Posterior vena cava (tissue), 2 donors: ENCODE measurements at places on chromosomes 4 and X.

GRCh38 chr4:61614231-61614630 lies 414.1 kb downstream of the ADGRL3 start:
- no peak for DNase-seq

DNA sequence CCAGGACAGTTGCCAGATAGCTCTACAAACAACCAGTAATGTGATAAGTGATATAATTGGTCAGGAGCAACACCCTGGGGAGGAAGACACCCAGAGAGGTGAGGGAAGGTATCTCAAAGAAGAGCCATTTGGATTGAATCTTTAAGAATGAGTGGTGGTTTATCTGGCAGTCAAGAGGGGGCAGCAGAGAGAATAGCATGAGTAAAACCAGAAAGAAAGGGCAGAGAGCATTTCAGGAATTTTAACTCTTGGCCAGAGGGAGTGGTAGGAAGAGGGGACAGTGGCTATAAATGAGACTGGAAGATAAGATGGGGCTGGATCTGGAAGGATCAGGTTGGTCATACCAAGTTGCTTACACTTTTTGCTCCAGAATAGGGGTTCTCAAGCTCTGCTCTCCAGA lies 5.9 kb upstream of the SEPTIN6 start:
- DNase-seq: no peak

DNA sequence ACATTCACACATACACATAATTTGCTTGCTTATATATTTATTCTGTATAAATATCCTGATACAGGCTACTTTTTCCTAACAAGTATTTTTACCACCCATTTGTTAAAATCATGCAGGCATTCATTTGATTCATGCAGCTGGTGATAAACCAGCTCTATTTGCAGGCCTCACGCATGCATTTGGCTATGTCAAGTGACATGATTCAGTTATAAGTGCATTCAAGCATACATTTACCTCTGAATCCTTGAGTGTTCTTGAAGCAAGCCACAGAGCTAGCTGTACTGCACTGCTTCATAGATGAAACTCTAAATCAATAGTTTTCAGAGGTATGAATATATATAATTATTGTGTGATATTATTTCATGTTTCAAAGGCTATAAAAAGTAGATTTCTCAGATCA lies 544.0 kb upstream of the AGA start:
- DNase-seq: no peak

- no peak for DNase-seq
These were observed 152.5 kb upstream of the STX18 start for GRCh38 chr4:4694296-4694772.

DNA sequence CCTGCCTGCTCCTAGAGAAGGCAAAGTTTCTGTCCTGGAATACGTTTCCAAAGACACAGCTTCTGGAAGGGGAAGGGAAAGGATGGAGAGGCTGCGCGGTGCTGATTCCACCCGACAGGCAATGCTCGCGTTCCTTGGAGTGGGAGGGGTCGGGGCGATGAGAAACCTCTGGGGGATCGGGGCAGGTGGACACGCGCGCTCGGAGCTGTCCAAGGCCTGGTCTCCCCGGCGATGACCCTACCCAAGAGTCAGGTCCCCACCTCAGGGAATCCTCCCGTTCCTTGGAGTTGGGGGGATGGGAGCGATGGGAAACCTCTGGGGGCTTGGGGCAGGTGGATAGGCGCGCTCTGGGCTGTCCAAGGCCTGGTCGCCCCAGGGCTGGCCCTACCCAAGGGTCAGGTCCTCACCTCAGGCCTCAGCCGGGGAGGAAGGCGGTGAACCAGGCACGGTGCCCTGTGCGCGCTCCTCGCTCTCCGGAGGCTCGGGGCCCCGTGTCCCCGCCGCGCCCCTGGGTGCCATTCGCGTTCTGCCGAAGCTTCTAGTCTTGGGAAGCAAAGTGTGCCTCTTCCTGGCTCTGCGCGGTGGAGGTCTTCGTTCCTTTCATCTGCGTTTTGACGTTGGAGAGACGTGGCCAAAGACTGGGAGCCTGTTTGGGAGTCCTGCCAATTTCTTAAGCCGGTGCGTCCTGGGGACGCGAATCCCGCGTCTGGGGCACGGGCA lies 10.6 kb upstream of the SHOX start:
- peak; percentile 57 for DNase-seq

DNA sequence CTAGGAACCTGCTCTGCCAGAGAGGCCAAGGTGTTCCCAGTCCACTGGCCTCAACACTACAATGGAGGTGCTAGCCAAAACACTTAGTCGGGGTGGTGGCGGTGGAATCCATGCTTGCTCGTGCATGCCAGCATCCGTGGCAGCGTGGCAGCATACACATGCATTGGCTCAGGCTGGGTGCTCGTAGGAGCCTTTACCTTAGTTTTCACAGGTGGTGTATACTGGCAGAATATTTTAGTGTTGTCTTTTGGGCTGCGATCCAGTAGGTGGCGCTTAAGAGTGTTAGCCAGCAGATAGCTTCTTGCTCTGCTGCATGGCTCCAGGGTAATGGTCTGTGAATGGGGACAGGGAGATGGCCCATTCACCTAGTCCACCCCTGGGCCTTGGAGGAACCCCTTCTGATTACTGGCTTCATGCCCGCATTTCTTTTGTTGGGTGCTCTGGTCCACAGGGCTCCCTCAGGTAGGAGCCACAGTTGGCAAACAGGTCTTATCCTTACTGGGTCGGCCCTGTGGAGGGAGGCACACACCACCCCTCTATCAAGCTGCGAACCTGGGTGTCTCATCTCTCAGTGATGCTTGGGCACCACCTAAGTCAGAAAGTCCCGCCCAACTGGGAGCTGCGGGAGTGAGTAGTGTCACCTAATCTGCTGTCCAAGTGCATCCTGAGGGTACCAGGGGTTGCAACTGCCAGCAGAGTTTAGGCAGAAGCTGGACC lies 40.0 kb downstream of the RIPPLY1 start:
- no peak for DNase-seq

GRCh38 chrX:136662976-136663375 lies 15.0 kb downstream of the CD40LG start:
- no peak for DNase-seq

- no peak for DNase-seq
These were observed 6.4 kb downstream of the PPEF2 start for GRCh38 chr4:75895744-75896314.

- DNase-seq: no peak
These were observed 24.4 kb downstream of the TLR6 start for GRCh38 chr4:38832206-38832605.

- DNase-seq: no peak
These were observed 607 bp upstream of the SCOC start for GRCh38 chr4:140372751-140373327.

GRCh38 chr4:14149176-14150053 lies 521.9 kb upstream of the BOD1L1 start:
- DNase-seq: no peak

DNA sequence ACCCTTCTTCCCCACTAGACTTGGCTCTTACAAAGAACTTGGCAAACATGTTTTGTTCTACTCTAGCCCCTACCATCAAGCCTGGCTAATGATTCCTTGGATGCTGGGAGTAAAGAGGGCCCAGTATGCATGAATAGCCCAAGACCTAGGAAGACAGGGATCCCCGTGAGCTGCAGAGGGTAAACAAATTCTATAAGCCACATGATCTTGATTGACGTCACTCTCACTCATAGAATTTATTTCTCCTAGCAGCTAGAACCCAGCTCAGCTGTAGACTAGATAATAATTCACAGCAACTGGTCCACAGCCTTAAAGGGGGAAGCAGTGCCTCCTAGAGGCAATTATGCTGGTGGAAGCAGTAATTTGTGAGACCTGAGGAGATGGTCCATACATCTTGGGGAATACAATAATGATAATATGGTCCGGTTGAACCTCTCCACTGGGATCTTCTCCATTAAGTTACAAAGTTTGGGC lies 16.1 kb upstream of the USO1 start:
- DNase-seq: no peak

DNA sequence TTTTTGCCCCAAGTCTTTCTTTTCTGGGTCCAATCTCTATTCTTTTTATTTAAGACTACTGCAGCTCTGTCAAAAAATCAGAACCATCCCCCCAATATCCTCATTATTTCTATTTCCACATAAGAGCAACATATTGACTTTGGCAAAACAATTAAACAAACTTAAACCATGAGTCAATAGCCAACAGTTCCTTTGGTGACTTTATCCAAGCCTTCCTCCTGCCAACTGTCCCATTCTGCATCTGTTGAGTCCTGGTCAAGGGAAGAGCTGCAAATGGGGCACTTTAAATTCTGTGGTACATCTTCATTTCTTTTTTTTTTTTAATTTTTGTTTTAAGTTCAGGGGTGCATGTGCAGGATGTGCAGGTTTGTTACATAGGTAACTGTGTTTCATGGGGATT lies 1875.0 kb upstream of the PCDH7 start:
- DNase-seq: no peak

GRCh38 chrX:118795528-118796280 lies 27.9 kb upstream of the ZCCHC12 start:
- no peak for DNase-seq

- no peak for DNase-seq
These were observed 392.6 kb upstream of the INTU start for GRCh38 chr4:127239902-127240763.

DNA sequence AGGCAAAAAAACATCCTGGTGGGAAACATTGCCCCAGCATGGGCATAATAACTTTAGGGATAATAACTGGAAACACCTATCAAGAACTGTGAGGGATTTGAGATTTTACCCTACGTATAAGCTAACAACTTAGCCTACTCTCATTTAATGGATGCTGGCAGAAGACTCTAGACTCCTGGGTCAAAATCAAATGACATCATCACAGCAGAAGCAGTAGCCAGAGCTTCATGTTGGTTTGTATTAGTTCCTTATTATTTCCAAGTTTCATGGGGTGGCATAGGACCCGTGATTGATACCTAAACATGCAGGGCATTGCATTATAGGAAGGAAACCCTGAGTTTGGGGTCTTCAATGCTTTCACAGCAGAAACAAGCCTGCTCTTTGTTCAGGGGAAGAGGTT lies 4.6 kb downstream of the TCEAL9 start:
- DNase-seq: no peak

DNA sequence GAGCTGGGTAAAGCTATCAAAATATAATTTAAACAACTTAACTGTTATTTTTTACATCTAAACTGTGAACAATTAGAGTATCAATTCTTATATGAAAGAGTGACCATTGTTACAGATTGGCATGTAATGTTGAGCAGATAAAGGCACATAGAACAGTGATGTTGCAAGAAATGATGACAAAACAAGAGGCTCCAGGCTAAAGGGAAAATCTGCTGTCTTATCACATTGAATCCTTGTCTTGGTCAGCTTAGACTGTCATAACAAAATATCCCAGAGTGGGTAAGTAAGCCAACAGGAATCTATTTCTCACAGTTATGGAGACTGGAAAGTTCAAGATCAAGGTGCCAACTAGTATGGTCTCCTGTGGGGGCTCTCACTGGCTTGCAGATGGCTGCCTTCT lies 154.1 kb upstream of the PPP3CA start:
- DNase-seq: no peak

DNA sequence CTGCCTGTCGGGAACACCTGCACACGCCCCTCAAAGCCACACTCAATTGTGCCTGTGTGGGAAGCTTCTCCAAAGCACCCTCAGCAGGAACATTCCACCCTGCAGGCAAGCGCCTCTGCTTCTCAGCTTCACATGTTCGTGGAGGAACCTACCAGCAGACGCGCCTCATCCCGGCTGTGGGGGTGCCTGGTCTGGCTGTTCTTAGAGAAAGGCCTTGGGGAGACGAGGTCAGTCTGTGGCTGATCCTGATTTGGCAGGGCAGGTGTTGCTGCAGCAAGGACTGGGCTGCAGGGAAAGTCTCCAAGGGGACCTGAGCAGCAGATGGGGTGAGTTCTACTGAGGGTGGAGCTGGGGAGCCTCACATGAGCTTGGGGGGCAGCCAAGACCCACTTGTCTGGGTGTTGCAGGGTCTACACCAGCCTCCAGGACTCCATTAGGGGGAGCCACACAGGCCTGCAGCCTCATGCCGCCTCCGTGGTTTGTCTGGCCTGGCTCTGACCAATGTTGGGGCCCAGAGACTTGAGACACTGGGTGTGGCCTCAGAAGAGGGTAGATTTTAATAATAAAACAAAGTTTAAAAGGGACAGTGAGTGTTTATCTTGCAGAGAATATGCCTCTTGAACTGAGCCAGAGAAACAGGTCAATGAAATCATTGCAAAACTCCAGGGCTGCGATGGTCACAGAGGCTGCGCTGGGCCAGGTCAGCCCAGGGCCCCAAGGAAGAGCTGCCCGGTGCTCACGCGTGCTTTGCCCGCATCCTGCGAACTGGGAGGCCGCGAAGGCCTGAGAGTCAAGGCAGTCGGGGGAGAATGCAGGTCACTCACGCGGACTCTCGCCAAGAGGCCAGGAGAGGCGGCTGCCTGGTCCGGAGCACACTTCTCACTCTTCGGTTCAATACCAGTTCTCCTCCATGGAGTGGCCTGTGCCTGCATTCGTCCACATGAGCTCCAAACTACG lies 21.1 kb downstream of the RNF212 start:
- DNase-seq: peak; percentile 67

DNA sequence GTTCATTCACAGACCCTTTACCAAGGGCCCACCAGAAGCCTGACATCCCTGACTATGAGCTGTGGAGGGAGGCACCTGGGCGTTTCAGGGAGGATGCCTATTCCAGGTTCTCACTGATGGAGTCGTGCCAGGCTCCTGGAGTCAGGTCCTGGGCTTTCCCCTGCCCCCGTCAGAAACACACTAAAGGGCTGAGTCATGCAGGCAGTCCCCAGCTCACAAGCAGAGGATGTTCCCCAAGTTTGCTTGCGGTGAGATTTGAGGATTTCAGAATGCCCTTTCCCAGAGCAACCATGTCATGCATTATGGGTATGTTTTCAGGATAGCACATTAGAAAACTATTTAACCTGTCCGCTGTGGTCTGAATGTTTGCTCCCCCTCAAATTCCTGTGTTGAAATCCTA lies 45.2 kb downstream of the FHDC1 start:
- no peak for DNase-seq

DNA sequence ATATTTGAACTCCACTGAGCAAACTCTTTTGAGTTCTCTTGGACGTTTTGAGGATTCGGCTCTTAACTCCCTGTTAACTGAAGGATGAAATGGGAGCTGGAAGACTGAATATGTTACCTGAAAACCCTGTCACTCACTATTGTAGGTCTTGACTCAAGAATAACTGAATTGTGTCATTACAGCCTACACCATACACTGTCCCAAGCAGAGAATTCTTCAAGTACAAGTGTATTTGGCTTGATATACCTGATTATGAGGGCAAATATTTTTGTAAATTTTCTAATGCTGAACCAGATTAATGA lies 276.1 kb downstream of the CFAP299 start:
- no peak for DNase-seq

DNA sequence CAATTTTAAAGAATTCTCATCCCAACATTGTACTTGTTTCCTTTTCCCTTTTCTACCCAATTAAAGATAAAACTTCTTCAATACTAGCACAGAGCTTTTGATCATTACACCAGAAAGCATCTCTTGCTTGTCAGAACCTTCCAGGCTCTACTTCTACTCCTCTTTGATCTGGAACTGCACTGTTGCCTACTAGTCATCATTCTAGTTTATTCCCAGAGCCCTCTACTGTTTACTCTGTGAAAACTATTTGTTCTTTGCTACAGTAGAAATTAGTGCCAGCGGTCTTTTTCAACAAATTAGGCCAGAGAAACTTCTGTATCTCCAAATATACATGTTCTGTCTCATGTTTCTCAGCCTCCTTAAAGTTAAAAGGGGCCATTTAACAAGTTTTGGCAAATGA lies 46.8 kb upstream of the TMPRSS11F start:
- no peak for DNase-seq
